ENCODE measurements at places on chromosomes 5 and 9.

- DNase-seq: no peak
Observed at GRCh38 chr9:132802121-132802795, 75.8 kb downstream of the AK8 start.

DNA sequence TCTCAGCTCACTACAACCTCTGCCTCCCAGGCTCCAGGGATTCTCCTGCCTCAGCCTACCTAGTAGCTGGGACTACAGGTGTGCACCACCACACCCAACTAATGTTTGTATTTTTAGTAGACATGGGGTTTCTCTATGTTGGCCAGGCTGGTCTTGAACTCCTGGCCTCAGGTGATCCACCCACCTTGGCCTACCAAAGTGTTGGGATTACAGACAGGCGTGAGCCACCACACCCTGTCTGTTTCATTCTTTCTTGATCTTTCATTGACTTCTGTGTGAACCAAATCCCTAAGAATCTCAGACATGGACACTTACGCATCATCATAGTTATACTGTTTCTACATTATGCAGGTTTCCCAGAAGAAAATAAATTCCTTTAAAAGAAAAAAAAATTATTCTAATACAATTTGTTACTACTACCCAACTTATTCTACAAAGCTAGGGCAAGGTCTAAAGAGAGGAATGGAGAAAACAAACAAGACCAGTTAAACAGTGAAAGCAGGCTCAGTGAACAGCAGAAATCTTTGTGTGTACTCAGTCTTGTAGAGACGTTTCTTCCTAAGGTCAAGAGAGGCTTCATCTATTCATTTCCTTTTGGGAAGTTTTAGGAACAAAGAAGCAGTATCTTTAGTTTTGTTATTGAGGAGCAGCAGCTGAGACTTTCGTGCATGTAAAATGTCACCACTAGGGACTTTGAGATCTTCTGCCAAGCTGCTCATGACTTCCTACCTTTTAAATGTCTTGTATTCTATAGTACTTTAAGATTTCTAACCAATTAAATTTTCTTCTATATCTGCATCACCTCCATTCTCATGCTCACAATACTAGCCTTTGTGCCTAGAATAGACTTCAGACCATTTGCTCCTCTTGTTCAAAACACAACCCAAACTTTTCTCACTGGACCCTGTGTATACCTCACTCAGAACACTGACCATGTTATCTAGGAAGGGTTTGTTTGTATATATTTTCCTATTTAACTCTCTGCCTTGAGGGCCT, 5.6 kb upstream of the HMGCR start:
- no peak for DNase-seq

GRCh38 chr5:78518365-78519197, 130.0 kb downstream of the LHFPL2 start:
- peak; percentile 93 for DNase-seq

GRCh38 chr5:89499787-89500186, 616.8 kb upstream of the MEF2C start:
- no peak for DNase-seq

GRCh38 chr5:79829260-79829659, 139.6 kb downstream of the CMYA5 start:
- DNase-seq: peak; percentile 19

DNA sequence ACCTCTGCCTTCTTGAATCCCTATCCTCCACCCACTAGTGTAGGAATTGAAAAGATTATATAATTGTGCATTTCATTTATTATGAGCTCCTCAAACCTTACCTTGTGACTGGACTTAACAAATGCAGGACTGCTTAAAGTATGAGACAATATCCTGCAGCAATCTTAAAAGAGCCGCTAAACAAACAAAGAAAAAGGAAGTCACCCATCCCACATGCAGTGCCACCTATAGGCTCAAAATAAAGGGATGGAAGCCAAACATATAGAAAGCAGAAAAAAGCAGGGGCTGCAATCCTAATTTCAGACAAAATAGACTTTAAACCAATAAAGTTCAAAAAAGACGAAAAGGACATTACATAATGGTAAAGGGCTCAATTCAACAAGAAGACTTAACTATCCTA, 8.7 kb downstream of the PCAT7 start:
- no peak for DNase-seq

DNA sequence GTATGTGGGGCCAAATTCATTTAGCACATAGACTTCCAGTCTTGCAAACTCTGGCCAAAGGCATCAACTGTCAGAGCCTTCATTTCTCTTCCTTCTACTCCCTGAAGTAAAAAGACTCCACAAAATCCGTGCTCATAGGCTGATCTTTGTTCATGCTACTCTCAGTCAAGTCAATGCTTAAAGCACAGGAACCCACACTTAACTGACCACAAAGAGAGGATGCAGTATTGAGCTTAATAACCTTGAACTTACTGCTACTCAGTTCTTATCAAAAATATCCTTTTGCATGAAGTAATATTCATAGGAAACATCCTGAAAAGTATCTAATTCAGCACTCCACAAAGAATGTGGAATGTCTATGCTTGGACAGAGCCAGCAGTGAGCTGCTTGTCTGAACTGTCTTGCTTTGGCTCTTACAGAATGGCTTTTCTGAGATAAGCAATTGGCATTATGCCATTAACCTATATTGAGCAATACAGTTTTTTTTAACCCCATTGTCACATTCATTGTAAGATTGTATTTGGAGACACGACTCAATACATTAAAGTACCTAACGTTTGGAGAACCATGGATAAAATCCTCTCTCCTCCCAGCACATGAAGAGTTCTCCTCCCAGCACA, 21.7 kb downstream of the LPAR1 start:
- DNase-seq: peak; percentile 83

DNA sequence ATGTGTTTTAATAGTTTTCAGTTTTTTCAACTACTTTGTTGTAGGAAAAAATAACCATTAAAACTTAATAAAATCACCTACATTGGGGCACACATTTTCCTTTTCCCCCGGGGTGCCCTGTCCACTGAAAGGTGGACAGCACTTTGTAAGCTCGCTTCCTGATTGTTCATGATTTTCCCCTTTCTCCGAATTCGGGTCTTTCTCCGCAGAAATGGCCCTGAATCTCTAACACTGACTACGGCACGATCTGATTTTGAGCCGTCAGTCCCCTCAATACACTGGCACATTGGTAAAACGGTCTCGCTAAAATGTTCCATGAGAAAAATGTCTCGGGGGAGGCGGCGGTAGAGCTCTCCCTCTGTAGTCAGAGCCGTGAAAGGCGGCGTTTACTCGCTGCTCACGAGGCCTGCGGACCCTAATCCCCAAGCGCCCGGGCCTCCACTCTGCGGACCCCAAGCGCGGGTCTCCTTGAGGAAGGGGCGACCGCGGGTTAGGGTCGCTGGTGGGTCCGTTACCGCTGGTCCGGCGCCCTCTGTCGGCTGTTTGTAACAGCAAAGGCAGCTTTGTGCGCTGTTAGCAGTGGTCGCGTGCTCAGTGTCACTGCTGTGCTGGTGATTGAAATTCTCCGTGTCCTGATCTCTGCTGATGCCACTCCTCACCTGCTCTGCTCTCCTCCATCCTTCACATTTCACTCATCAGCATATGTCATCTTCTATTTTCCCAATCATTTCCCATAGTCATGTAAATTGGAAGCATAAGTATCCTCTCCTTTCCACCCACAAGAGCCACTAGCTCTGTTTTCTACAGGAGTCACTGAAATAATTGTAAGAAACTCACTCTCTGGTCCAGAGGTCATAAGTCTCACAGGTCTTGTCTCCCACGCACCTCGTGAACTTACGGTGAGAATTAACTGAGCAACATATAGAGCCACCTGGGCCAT, 10.8 kb upstream of the IFNA2 start:
- peak; percentile 34 for DNase-seq
